ENCODE measurements at places on chromosomes 2 and 18.

DNA sequence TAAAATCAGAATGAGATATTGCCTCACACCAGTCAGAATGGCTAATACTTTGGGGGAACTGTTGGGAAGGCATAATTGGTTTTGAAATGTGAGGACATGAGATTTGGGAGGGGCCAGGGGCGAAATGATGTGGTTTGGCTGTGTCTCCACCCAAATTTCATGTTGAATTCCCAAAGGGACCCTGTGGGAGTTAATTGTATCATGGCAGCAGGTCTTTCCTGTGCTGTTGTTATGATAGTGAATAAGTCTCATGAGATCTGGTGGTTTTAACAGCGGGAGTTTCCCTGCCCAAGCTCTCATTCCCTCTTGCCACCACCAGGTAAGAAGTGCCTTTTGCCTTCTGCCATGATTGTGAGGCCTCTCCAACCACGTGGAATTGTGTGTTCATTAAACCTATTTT, 59.6 kb downstream of the CSRNP3 start:
- DNase-seq = no peak

DNA sequence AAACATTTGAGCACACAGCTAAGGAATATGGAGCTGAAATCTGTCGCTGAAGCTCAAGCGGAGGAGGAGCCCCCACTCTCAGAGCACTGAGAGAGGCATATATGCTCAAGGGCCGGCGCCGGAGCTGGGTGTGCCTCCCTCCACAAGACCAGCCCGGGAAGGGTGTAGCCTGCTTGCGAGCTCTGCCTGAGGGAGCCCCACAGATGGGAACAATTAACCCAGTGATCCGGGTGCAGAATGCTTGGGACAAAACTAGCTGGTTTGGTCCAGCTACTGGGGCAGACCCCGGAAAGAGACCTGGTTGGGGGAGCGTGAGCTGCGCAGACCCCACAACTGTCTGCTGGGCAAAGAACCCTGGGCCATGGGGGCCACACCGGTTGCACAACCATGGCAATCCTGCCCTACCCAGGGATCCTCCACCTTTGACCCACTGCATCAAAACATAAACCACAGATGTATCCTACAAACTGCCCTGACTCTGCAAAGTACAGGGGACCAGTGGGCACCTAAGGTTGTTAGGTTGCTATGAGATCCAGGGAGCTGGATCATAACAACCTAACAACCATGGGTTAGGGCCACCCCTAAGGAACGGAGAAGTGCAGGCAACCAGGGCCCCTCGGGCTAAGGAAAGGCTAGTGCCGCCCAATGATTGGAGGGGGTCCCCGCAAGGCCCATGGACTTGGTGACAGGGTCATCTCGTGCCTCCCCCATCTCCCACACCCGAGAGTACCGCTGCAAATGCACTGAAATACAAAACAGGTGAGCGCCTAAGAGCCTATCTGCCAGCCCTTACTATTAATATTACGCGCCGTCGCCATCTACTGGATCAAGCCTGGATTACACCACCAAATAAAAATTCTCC, 53.4 kb upstream of the SCN1A start:
- DNase-seq = peak; percentile 20

- DNase-seq = no peak
These were observed 561.4 kb upstream of the LINC00305 start for GRCh38 chr18:64710105-64710861.

DNA sequence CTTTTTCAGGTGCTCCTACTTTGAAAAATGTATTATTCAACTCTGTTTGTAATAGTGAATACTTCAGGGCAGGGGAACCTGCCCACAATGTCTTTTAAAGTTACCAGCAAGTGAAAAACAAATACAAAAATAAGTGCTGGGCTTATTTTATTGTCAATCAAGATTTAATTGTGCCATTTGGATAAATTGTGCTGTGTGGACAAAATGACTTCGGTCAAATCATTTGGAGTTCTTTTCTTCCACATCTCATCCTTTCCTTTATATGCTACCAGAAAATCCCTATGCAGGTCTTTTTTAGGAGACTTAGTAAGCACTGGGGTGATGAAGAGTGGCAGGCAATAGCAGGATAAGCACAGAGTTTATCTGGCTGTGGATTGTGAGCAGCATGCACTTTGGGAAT, 63.9 kb downstream of the NYAP2 start:
- DNase-seq = no peak

GRCh38 chr2:118089139-118089800, 999 bp downstream of the INSIG2 start:
- DNase-seq = no peak
